ENCODE measurements at places on chromosomes 16 and 17. TPM values are rescaled to one million over a fixed set of nuclear protein-coding genes. Genes with fewer than 3 reads are reported as not detected.

GRCh38 chr16:29686740-29687332 is 7.9 kb downstream of the QPRT start:
- DNase-seq = no peak
- H3K4me3 ChIP-seq = no peak overlapping the region
- no peak overlapping the region for H3K27ac ChIP-seq
- H3K4me1 ChIP-seq = peaks cover 15% of the 10 kb centered on the region
- no peaks in the 10 kb centered on the region for H3K27me3 ChIP-seq
- H3K36me3 ChIP-seq = no peaks in the 10 kb centered on the region

DNA sequence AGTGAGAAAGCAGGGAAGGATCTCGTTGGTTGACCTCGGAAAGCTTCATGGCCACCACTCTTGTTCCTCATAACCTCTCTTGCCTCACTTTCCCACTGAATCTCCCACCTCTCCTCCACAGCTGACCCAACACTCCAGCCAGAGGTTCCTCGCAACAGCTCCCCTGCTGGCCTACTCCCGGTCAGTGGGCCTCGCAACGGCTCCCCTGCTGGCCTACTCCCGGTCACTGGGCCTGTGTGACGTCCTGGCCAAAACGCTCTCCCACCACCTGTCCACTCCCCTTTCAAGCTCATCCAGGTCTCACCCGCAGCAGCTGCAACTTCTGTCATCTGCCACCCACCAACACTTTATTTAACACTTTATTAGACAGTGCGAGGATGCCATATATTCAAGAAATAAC is 149.1 kb downstream of the VPS53 start:
- H3K27me3 ChIP-seq = no peaks in the 10 kb centered on the region
- H3K27ac ChIP-seq = no peak overlapping the region
- no peak overlapping the region for H3K4me3 ChIP-seq
- no peak for DNase-seq

DNA sequence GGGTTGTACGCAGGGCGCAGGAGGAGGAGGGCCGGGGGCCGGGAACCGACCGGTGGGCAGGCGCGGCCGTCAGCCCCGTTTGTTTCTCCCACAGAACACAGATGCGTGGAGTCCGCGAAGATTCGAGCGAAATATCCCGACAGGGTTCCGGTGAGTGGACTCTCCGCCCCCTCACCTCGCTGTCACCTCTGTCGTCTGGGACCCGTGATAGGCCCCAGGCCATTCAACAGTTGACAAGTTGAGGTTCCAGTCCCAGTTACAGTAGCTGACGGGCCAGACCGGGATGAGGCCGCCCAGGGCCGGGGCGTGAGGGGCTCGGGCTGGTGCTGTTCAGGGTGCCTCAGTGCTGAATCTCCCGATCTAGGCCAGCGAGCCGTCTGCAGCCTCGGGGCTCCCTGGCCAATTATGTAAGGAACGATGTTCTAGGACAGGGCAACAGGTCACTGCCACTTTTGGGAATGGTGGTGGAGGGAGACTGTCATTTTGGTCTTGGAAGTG is 628 bp downstream of the GABARAPL2 start:
- peaks cover 12% of the 10 kb centered on the region for H3K36me3 ChIP-seq
- peaks cover 7% of the 10 kb centered on the region for H3K27me3 ChIP-seq
- no peak overlapping the region for H3K27ac ChIP-seq
- H3K4me1 ChIP-seq = peaks cover 41% of the 10 kb centered on the region
- DNase-seq = peak; percentile 45

GRCh38 chr17:76397687-76398522 is 13.5 kb downstream of the SPHK1 start:
- H3K36me3 ChIP-seq = peaks cover 48% of the 10 kb centered on the region
- H3K4me1 ChIP-seq = no peaks in the 10 kb centered on the region
- no peak overlapping the region for H3K4me3 ChIP-seq

DNA sequence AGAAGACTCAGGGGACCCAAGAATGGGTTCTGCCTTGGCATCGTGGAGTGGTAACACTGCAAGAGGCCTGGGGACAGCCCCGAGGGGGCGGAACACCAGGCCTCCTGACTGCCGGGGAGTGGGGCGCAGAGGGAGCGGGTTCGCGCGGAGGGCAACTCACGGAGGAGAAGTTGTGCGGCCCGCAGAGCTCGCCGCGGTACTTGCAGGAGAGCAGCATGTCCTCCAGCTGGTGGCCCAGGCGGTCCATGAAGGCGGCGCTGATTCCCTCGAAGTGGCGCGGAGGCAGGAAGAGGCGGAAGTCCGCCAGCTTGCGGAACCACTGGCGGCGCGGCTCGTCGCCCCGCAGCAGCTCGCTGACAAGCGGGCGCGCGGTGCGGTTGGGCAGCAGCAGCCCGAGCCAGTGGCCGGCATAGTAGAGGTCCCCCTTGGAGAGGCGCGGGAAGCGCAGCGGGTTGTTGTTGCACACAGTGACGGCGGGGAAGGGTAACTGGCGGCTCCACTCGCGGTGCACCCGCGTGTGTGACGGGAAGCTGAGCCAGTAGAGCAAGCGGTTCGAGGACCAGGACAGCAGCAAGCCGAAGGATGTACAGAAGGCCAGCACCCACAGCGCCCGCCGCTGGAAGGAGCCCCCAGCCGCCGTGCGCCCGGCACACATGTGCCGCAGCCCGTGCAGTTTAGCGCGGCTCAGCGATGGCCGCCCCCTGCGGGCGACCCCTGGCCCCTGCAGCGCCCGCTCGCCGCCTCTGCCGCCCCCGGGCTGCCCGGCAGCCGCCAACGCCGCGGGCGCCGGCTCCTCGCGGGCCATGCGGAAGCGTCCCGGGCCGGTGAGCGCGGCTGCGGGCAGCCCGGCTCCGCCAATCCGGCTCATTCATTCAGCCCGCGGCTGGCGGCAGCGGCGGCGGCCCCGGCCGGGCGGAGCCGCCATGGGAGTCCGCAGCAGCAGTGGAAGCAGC is 1.6 kb downstream of the ASIC2 start:
- H3K27me3 ChIP-seq = peaks cover 57% of the 10 kb centered on the region
- peaks cover 10% of the 10 kb centered on the region for H3K4me1 ChIP-seq
- H3K27ac ChIP-seq = no peak overlapping the region
- no peaks in the 10 kb centered on the region for H3K36me3 ChIP-seq

- DNase-seq = no peak
- no peak overlapping the region for H3K27ac ChIP-seq
- H3K4me3 ChIP-seq = no peak overlapping the region
Measured at GRCh38 chr16:4522051-4522581, 16.5 kb downstream of the CDIP1 start.

- peaks cover 7% of the 10 kb centered on the region for H3K27me3 ChIP-seq
- DNase-seq = no peak
- H3K36me3 ChIP-seq = no peaks in the 10 kb centered on the region
- no peak overlapping the region for H3K4me3 ChIP-seq
Measured at GRCh38 chr16:57089406-57089805, 3.0 kb upstream of the CPNE2 start.

GRCh38 chr16:68420366-68420942 is 27.9 kb downstream of the SMPD3 start:
- H3K27me3 ChIP-seq = no peaks in the 10 kb centered on the region
- peaks cover 44% of the 10 kb centered on the region for H3K4me1 ChIP-seq
- H3K4me3 ChIP-seq = no peak overlapping the region
- no peak overlapping the region for H3K27ac ChIP-seq
- no peak for DNase-seq

GRCh38 chr16:81599034-81599744 is 154.6 kb downstream of the CMIP start:
- DNase-seq = no peak
- no peaks in the 10 kb centered on the region for H3K36me3 ChIP-seq
- peaks cover 12% of the 10 kb centered on the region for H3K4me1 ChIP-seq
- no peak overlapping the region for H3K27ac ChIP-seq

DNA sequence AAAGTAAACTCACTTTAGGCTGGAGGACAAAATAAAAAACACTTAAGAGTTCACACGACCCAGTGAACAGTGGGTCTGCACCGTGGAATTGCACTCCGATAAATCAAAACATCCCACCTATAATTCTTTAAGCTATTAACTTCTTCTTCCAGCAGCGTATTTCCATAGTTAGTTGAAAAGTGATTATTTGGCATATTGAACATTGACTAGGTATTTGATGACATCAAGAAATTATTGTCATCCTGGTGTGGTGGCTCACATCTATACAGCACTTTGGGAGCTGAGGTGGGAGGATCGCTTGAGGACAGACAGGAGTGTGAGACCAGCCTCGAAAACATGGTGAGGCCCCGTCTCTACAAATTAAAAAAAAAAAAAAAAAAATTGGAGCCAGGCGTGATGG is 23.4 kb downstream of the IGF2BP1 start:
- no peak for DNase-seq
- H3K36me3 ChIP-seq = no peaks in the 10 kb centered on the region
- no peak overlapping the region for H3K4me3 ChIP-seq
- H3K4me1 ChIP-seq = no peaks in the 10 kb centered on the region

GRCh38 chr16:89506113-89506504 is 2.1 kb upstream of the SPG7 start:
- H3K4me3 ChIP-seq = peak overlapping the region; percentile 67
- H3K27me3 ChIP-seq = no peaks in the 10 kb centered on the region
- H3K36me3 ChIP-seq = peaks cover 2% of the 10 kb centered on the region
- DNase-seq = no peak
- peaks cover 25% of the 10 kb centered on the region for H3K4me1 ChIP-seq
- peak overlapping the region; percentile 86 for H3K27ac ChIP-seq

GRCh38 chr16:24673155-24673554 is 56.3 kb upstream of the TNRC6A start:
- no peak overlapping the region for H3K27ac ChIP-seq
- no peak for DNase-seq
- H3K4me3 ChIP-seq = no peak overlapping the region
- H3K27me3 ChIP-seq = peaks cover 5% of the 10 kb centered on the region
- H3K4me1 ChIP-seq = peaks cover 27% of the 10 kb centered on the region
- no peaks in the 10 kb centered on the region for H3K36me3 ChIP-seq

DNA sequence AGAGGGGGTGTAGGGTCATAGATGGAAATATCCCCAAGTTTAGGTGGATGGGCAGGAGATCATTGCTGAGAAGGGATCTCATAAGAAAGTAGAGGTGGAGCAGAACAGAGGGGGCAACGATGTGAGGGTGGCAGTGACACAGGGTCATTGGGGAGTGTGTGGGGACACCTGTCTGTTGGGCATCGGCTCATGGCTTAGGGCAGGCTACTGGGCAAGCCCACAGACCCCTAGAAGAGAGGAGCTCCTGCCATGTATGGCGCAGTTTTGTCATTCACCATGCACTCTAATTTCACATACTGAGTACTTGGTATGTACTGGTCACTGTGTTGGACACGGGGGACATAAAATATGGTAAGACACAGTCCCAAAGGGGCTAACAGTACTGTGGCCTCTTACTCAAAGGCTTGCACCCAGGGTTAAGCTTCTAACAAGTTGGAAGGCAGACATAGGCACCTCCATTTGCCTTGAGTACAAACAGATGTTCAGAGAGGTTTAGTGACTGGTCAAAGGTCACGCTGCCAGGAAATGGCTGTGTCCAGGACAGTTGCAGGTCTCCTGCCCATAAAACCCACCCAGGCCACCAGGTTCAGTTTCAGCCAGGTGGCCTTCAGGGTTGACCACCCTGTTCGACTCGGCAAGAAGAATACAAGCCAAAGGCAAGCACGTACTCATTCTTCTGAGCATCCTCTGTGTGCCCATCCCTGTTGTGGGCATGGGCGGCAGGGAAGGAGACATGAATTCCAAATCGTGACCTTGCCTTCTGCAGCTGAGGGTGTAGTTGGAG is 580.2 kb downstream of the KCNJ18 start:
- no peak overlapping the region for H3K4me3 ChIP-seq
- no peak for DNase-seq
- no peaks in the 10 kb centered on the region for H3K4me1 ChIP-seq
- no peaks in the 10 kb centered on the region for H3K36me3 ChIP-seq
- H3K27me3 ChIP-seq = no peaks in the 10 kb centered on the region

DNA sequence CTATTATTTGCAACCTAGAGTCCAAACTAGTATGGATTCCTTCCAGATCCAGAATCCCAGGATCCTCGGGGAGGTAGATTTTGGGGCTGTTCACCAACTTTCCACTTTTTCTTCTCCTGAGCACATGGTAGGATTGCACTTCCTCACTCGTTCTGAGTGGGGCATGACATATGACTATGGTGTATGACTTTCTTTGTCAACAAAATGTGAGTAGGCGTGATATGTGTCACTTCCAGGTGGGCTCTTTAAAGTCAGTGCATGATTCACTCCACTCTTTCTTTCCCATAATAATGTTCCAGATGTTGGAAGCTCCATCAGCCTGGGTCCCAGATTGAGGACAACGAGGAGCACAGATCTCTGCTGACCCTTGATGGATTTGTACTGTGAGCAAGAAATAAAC is 21.5 kb downstream of the IRX5 start:
- no peak overlapping the region for H3K4me3 ChIP-seq
- no peaks in the 10 kb centered on the region for H3K4me1 ChIP-seq
- DNase-seq = no peak

- no peak within 1 kb of the TSS for H3K4me3 ChIP-seq
- no peak for DNase-seq
- no peaks in the 10 kb centered on the region for H3K36me3 ChIP-seq
- peaks cover 30% of the 10 kb centered on the region for H3K27me3 ChIP-seq
Measured at GRCh38 chr17:7380855-7381683, at the start of gene TNK1. Gene TNK1, plus strand, starts transcription at chr17:7381089. Its CDS starts 1,838 bp downstream, at chr17:7382927.

- no peaks in the 10 kb centered on the region for H3K27me3 ChIP-seq
- peak; percentile 56 for DNase-seq
- H3K4me1 ChIP-seq = peaks cover 25% of the 10 kb centered on the region
- peaks cover 10% of the 10 kb centered on the region for H3K36me3 ChIP-seq
- H3K4me3 ChIP-seq = no peak overlapping the region
- H3K27ac ChIP-seq = peak overlapping the region; percentile 82
Measured at GRCh38 chr16:89864527-89864820, 8.9 kb upstream of the TCF25 start.

DNA sequence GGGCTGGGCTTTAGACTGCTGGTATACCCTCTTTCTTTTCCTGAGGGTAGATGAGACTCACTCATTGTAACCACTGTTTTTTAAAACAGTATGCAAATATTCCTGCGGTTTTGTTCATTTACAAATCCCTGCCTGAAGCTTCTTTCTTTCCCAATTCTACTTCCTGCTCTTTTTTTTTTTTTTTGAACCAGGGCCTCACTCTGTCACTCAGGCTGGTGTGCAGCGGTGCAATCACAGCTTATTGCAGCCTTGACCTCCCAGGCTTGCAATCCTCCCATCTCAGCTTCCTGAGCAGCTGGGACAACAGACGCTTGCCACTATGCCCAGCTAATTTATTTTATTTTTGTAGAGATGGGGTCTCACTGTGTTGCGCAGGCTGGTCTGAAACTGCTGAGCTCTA is 8.0 kb upstream of the SULT1A1 start:
- H3K4me1 ChIP-seq = peaks cover 13% of the 10 kb centered on the region
- H3K27ac ChIP-seq = no peak overlapping the region
- no peaks in the 10 kb centered on the region for H3K27me3 ChIP-seq
- H3K4me3 ChIP-seq = no peak overlapping the region
- DNase-seq = no peak

GRCh38 chr16:78749745-78750268 is 650.4 kb downstream of the WWOX start:
- no peaks in the 10 kb centered on the region for H3K27me3 ChIP-seq
- no peak for DNase-seq
- peaks cover 1% of the 10 kb centered on the region for H3K36me3 ChIP-seq
- peak overlapping the region; percentile 35 for H3K27ac ChIP-seq
- peaks cover 26% of the 10 kb centered on the region for H3K4me1 ChIP-seq
- no peak overlapping the region for H3K4me3 ChIP-seq

The GSPT1 gene
- 190 TPM for total RNA-seq

The PNMT gene
- total RNA-seq = not detected

The SEZ6L2 gene
- total RNA-seq = 0.38 TPM

The RAC3 gene
- 6.3 TPM for total RNA-seq

The KIFC3 gene
- 0.83 TPM for total RNA-seq

The DOC2A gene
- total RNA-seq = 0.34 TPM

The TBC1D3G gene
- not detected for total RNA-seq

The CSH1 gene
- not detected for total RNA-seq

The CCDC182 gene
- total RNA-seq = not detected

The SAT2 gene
- total RNA-seq = 28.2 TPM

The FAM234A gene
- total RNA-seq = 15.7 TPM

The AANAT gene
- total RNA-seq = not detected

The BTBD17 gene
- total RNA-seq = not detected
